ENCODE measurements at places on chromosomes 13 and 19.

GRCh38 chr13:107847406-107847805 is 367.9 kb downstream of the LIG4 start:
- no peak for DNase-seq

GRCh38 chr19:45613926-45614725 is 12.1 kb upstream of the GPR4 start:
- peak; percentile 53 for DNase-seq

DNA sequence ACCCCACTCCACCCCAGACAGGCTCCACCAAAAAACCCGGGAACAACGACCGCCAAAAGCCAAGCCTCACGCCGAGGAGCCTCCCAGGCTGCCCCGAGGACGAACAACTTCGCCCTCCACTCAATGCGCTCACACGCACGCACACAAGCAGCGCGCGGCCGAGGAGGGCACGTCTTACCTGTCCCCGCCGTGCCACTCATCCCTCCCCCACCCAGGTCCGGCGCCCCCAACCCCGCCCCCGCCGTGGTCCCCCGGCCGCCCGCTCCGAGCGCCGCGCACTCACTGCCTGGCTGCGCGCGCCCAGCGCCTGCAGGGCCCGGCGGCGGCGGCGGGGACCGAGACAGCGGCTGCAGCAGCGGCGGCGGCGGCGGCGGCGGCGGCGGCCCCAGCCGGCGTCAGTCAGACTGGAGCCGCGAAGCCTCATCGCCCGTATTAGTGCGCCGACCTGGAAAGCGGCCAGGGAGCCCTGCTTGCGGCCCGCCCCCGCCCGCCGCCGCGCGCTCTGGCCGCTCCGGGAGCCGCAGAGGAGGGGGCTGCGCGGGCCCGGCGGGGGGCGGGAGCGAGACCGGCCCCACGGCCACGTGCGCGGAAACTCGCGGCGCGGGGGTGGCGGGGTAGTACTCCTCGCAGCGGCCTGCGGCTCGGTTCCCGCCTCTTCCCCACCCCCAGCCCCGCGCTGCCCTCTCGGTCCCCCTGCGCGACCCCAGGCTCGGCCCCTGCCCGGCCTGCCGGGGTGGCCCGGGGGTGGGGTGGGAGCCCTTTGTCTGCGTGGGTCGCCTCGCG is at the start of gene SMAD9:
Gene SMAD9 (minus strand): TSS at position 406 of the 783 bp plus-strand sequence. CDS start 40,549 bp downstream, outside the sequence.
- peak; percentile 16 for DNase-seq

GRCh38 chr13:32042551-32042950 is 11.0 kb downstream of the FRY start:
- DNase-seq, result no peak

GRCh38 chr19:39001041-39001440 is 25.5 kb upstream of the FBXO17 start:
- DNase-seq, result no peak

DNA sequence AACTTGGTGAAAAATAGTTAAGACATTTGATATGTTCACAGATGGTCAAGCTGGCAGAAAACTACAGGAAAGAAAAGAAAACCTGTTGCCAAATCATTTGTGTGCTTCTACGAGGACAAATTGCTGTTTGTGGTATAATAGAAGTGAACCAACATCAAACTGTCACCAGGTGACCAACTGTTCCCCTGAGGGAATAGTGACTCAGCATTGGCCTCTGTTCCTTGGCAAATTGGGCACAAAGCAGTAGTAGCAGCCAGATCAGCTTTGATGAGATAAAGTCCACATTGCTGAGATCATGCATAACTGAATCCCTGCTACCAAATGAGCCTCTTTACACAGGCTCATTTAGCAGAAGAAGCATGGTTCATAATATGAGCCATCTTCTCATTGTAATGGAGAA is 103.5 kb downstream of the POSTN start:
- DNase-seq, result no peak

DNA sequence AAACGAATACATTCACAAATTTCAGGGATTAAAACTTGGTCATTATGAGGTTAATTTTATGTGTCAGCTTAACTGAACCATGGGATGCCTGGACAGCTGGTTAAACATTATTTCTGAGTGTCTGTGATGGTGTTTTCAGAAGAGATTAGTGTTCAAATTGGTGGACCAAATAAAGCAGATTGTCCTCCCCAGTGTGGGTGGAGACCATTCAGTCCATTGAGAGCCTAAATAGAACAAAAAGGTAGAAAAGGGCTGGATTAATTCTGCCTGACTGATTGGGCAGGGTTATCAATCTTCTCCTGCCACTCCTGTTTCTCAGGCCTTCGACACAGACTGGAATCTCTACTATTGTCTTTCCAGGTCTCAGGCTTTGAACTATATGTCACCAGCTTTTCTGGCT is 203.8 kb upstream of the SLITRK6 start:
- DNase-seq, result no peak

- DNase-seq, result no peak
Measured at GRCh38 chr13:61608138-61608537, 192.5 kb upstream of the PCDH20 start.

DNA sequence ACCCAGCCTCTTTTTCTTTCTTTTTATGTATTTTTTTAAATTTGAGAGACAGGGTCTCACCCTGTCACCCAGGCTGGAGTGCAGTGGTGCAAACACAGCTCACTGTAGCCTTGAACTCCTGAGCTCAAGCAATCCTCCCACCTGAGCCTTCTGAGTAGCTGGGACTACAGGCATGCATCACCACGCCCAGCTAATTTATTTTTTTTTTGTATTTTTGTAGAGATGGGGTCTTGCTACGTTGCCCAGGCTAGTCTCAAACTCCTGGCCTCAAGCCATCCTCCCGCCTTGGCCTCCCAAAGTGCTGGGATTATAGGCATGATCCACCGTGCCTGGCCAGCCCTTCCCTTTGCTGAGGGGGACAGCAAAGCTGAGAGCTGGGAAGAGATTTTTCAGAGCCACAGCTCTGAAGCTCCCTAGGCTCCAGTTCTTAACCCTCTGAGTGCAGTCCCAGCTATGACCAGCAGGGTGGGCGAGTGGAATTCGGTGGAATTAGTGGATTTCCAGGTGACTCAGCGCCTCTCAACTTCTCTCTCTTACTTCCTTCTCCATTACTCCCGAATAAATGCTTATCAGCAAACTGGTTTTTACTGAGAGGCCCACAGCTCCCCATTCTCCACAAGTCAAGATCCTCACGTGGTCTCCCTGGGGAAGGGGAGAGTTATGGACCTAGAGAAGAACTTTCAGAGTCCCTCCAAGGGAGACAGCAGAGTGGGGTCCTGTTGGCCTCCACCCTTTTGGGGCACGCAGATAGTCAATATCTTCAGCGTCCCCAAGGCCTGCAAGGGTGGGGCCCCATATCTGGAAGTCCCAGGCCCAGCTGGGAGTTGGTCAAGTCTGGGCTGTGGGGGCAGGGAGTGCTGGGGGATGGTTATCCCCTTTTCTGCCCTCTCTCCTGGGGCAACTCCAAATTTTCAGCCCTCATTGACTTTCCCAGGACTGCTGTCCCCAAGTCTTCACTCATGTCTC is 1.2 kb downstream of the BLVRB start:
- DNase-seq, result peak; percentile 73

- no peak for DNase-seq
Measured at GRCh38 chr13:66262330-66262729, 967.8 kb downstream of the PCDH9 start.

GRCh38 chr19:45099467-45100191 is 6.7 kb downstream of the PPP1R37 start:
- no peak for DNase-seq

DNA sequence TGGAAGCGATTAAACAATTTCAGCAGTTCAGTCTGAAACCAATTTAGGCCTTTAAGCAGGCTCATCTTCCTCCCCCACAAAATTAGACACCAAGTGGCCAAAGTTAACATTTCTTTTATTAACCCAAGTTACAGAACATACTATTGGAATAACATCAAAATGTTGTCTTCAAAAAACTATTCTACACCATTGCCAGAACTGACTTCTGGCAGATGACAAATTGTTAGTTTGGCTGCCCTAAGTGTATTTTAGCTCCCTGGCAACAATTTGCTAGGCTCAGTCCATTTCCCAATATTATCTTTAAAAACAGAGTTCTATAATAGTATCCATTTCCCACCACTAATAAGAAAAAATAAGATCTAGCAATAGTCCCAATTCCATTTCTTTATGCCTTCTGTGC is 107.8 kb downstream of the SGCG start:
- no peak for DNase-seq

- DNase-seq, result no peak
Measured at GRCh38 chr19:6687114-6687513, 17.2 kb upstream of the TNFSF14 start.

DNA sequence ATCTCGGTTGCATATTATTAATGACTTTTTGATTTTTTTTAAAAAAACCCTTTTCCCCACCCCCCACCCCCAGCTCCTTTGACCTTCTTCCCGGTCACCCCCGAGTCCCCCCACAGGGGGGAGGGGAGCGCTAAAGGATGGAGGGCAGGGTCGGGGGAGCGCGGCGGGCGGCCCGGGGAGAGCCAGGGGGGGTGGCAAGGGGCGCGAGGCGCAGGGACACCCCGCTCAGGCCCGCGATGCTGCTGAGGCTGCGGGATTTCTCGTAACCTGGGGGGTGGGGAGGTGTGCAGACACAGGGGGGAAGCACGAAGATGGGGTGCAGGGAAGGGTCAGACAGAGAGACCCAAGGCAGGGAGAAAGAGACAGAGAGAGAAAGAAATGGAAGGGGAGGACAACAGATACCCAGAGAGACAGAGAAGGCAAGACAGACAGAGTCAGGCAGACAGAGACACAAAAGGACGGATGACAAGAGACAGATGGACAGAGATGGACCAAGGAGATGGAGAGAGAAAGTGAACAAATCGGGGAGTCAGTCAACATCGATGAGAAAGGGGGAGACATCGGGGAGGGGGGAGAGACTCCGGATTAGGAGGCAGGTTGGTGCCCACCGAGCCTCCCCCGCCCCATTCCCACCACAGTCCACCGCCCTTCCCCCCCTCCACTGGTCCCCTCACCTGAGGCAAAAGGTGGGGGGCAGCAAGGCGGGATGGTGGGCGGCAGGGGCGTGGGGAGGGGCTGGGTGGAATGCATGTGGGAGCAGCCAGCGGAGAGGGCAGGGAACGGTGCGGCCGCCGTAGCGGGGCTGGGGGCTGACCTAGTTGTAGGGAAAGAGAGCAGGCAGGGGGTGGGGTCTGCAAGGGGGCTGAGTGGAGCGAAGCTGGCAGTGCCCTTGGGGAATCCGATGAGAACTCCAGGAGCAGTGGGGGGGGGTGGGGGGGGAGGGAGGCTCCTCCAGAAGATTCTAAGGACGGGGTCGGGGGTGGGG is 14.2 kb downstream of the KCNC3 start:
- DNase-seq, result no peak

DNA sequence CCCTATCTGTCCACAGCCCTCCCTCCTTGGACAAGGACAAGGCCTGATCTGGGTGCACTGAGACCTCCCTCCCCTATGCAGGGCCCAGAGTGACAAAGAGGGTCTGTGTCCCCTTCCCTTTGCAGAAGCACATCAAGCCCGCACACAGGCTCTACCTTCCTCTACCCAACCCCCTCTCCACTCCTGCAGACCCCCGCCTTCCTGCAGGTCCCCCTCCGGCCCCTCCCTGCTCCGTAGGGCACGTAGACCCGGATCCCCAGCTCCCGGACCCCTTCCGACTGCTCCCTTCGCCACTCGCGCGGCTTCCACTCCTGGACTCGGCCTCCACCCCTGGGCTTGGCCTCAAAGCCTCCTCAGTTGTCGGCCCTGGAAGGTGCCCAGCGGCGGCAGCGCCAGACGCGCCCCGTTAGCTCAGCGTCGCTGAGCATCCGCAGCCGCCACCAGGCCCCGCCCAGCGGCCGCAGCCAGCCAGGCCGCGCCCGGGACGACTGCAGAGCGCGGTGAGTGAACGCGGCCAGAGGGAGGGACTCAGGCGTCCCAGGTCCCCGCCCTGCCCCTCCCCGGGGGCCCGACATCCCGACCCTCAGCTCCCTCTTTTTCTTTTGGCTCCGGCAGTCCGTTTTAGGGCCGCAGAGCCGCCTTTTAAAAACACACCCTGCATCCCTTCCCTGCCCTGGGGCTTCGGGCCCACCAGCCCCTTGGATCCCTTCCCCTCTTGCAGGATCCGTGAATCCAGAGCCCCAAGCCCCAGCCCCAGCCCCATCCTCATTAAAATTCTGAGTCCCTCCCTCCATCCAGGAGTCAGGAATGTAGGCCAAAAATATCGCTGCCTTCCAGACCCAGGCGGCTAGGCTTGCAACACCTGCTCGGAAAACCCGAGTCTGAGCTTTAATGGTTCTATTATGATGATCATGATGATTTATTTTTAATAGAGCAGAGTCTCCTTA is 1.5 kb upstream of the MYADM start:
- DNase-seq, result no peak

GRCh38 chr13:50527612-50528509 is 315.6 kb downstream of the DLEU7 start:
- DNase-seq, result no peak

DNA sequence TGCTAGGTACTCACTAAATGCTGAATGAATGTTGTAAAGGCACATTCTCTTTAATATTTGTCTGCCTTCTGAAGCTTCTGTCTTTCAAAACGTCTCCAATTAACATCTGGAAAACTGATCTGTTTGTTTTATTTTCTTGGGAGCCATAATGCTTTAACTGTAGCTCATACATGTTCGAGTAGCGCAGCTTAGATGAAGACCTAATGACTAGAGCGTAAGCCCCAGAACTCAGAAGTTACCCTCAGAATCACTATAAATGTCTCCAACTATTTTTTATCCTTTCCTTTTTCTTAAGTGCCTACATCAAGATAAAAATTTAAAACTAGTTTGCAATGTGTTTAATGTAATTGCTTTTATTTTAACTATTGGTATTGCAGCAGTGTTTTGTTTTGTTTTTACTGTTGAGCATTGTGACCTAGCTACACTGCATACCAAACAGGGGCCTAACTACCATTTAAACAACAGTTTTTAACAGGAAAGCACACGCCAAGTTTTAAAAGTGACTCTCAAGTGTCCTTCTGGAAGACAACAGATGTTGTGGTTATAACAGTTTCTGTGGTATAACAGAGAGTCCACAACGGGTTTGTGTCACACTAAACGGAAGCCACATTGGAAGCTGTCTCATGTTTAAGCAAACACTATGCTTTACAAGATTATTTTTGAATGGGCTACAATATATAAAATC is 42.0 kb downstream of the MRPL57 start:
- no peak for DNase-seq

All from stimulated activated CD4-positive, alpha-beta T cell treated with anti-CD3 and anti-CD28 coated beads, Interleukin-4, amount 100 ng/mL, for 48 hours (primary cell).